Renal cortical epithelial cell (primary cell): ENCODE measurements at places on chromosomes 2 and 18. TPM values are rescaled to one million over a fixed set of nuclear protein-coding genes. Genes with fewer than 3 reads are reported as not detected.

DNA sequence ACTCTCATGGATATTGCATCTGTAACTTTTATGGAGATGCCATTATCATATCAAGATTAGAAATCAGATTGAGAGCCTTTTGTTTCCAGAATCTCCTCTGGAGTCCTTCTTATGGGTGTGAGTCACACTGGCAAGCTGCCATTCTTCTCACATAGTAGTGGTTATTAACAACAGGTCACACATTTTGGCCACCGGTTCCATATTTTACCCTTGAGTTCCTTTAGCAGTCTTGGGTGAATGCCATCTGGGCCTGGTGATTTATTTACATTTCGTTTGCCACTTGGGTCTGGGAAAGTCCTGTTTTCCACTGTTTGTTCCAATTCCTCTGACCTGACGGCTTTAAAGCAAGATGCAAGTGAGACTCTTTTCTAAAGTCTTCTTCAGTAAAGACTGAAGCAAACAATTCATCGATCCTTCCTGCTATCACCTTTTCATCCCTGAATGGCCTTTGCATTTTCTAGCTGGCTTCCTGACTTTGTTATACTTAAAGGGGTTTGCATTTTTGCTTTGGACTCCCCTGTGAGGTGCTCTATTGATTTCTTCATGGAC, 80.5 kb upstream of the CAVIN2 start:
- DNase-seq, result peak; percentile 100

DNA sequence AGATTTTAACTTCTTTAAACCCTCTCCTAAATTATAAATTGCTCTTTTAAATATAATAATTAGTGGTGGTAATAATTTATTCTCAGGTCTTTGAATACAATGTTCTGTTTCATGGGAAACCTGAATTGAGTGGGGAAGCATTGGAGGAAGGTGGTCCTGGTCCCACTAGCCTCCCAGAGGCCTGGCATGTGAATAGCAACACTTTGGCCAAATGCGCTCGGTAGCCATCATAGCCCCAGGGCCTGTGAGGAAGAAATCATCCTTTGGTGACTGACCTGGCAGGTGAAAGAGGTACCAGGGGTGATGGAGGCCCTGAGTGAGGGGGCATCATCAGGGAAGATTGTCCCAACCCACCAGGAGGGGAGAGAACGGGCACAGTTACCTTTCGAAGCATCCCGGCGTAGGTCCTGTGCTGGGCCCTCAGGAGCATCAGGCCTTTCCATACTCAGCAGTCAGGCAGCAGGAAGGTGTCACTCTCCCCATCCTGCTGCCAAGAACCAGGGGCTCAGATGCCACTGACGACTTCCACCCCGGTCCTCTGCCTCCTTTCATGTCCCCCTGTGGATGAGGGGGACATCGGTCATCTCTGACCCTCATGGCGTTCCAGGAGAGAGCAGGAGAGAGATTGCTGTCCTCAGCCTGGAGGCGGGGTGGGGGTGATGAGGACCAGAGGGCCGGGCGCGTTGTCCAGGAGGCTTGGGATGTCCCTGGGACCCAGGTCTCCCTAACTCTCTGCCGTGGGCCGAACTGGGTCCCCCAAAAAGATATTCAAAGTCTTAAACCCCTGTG, 78.6 kb upstream of the HPCAL1 start:
- no peak for DNase-seq

DNA sequence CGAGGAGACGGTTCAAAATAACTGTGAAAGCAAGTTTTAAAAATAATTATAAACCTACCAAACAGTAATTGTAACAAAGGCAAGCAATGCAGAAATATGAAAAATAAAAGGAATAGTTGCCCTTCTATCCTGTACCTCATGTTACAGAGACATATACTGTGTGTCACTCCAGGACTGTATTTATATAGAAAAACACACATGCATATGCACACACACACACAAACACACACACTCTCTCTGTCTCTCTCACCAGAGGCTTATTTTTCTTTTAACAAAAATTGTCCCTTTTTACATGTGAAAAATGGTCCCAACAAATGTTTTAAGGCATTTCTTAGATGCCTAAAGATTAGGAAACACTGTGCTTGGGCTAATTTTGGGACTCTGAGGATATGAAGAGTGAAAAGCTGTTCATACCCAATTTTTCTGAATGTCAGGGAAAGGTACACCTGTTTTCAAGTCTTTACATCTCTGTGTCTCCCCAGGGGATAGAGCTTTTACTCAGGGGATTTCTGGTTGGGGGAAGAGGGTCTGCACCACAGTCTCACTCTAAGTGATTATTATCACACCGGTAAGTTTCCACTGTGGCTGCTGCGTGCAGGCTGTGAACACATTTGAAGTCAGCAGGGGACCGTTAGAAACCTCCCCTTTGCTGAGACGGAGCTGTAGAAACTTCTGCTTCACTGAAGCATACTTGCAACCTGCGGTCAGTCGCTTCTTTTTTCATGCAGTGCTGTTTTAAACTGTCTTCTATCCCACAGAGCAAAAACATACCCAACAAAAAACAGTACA, 51.4 kb upstream of the SPAG16 start:
- peak; percentile 60 for DNase-seq

LIMS4 gene
- total RNA-seq, result 1.1 and 1.9 TPM in 2 replicates

MBD5 gene
- 6.1 and 46.5 TPM in 2 replicates for total RNA-seq

DNA sequence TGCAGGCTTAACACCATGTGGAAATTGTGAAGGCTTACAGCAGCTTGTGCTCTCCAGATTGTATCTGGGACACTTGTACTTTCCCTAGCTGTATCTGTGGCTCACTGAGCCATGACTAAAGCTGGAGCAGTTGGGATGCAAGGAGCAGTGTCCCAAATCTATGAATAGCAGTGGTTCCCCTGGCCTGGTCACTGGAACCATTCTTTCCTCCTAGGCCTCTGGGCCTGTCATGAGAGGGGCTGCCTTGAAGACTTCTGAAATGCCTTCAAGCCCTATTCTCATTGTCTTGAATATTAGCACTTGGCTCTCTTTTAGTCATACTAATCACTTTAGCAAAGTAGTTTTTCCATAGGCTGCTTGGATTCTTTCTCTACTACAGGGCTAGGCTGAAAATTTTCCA, 186.8 kb upstream of the LRATD1 start:
- no peak for DNase-seq

VIL1 gene
- 0.05 TPM in 1 of 2 replicates, not detected in the other for total RNA-seq

TRIM43 gene
- total RNA-seq, result 0.05 TPM in 1 of 2 replicates, not detected in the other

- no peak for DNase-seq
These were observed 6.2 kb downstream of the PKDCC start for GRCh38 chr2:42053791-42054701.

GRCh38 chr2:164737612-164738081, 104.0 kb downstream of the COBLL1 start:
- DNase-seq, result peak; percentile 74

DPY30 gene
- total RNA-seq, result 54.7 and 61.0 TPM in 2 replicates

GRCh38 chr2:174038462-174038861, 73.3 kb upstream of the SP3 start:
- no peak for DNase-seq

DNA sequence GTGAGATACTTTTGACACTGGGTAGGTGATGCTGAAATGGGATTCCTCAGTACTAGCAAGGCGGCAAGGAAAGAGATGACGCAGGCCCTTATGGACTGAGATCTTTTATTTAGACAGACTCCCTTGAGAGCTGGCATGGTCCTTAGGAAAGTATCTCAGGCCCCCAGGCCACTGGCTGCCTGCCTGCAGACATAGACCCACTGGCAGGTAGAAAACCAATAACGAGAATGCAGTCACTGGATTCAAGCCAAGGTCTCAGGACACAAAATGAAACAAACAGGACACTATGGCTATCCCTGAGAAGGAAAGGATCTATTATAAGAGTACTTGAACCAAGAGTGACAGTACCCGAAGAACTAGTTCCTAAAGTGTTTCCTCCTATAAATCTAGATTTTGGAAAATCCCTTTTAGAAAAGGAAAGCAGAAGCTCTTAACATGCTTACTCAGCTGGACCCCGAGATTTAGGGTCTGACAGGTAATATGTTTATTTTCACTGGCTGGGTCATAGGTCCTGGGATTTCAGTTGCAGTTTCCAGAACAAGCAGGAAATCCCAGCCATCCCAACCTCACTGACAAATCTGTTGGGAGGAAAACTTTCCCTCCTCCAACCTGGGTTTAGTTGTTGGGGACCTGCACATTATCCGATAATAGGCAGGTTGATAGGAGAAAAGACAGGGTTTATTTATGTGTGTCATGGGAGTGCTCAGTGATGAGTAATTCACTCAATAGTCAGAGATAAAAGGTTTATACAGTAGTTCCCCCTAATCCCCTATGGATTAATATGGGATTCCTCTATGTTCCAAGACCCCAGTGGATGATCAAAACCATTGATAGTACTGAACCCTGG, 44.5 kb downstream of the COMMD1 start:
- no peak for DNase-seq

DNA sequence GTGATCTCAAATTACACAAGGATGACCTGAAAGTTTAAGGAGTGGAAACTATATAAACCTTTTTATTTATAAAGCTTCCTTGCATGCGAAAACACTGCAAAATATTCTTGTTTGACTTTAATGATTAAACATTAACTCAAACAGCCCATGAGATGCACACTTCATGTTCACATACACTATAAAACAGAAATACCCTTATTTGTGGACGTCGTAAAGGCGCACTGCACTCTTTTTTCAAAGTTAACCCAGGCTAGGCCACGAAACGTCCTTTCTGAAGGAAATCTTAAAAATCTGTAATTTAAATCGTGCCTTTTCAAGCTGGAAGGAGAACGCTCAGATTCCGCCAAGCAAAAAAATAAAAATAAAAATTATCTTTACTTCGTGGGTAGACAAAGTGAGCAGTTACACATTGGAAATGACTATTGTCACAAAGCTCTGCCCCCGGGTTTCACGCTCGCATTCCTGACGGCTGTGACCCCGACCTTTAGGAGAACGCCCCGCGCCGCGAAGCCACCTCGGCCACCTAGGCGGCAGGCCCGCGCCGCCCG, 728 bp downstream of the FAM168B start:
- peak; percentile 52 for DNase-seq

MRPL44 gene
- total RNA-seq, result 48.8 and 48.9 TPM in 2 replicates

DNA sequence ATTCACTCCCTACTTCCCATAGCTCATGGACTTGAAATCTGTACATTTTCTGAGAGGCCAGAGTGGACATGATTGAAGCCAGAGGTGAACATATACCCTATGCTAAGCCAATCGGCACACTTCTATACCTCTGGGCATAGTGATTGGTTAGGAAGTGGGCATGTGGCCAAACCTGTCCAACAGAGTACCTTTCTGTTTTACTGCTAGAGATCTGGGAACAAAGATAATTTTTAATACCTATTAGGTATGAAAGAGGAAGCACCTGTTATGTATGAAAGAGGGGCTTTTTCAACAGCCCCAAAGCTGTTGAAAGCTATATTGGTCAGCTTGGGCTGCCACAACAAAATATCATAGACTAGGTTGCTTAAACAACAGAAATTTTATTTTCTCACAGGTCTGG, 27.7 kb downstream of the METTL8 start:
- DNase-seq, result no peak

UGT1A5 gene
- 0.35 and 3.8 TPM in 2 replicates for total RNA-seq

CDK15 gene
- 0.55 and 4.5 TPM in 2 replicates for total RNA-seq

CXCR1 gene
- total RNA-seq, result not detected in 2 replicates

GRCh38 chr2:15810477-15811150, 129.7 kb upstream of the MYCN start:
- no peak for DNase-seq

TBR1 gene
- under 0.01 TPM in 1 of 2 replicates, not detected in the other for total RNA-seq

CHRNA1 gene
- 0.05 and 0.17 TPM in 2 replicates for total RNA-seq

DNA sequence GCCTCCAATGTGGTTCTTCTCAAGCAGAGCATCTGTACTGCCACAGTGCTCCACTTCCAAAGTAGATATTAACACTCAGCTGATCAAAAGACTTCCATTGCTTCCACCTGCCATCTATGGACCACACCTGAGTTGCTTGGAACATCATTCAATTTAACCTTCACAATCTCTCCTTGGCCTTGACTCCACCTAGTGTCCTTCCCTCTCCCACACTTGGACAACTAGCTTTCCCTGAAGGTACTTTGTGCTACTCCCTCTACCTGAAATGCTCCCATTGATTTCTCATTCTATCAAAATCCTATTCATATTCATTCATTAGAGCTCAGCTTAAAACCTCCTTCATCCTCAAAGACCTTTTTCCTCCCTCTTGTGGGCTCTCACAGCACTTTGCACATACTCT, 48.7 kb downstream of the SOWAHC start:
- no peak for DNase-seq

SPHKAP gene
- total RNA-seq, result not detected in 2 replicates

SERPINB13 gene
- total RNA-seq, result not detected in 2 replicates

STPG4 gene
- total RNA-seq, result 0.20 and 0.52 TPM in 2 replicates

GRCh38 chr2:20015482-20016083, 3.1 kb upstream of the MATN3 start:
- peak; percentile 64 for DNase-seq

L3MBTL4 gene
- 2.2 and 9.6 TPM in 2 replicates for total RNA-seq

DNA sequence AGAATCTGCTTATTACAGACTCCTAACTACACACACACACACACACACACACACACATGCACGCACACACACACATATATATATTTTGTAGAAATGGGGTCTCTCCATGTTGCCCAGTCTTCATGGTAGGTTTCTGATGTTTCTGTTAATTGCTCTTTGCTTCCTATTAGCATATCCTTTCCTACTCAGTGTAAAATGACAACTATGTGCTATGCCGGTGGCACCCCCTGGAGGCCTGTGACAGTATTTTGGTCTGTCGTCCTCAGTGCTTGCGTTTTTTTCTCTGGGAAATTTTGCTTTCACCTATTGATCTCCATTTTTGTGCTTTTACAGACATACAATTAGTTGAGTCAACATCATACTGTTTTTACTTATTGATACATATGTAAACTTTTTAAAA, 322.1 kb downstream of the LRRTM1 start:
- no peak for DNase-seq

GRCh38 chr2:197838036-197838435, 33.6 kb downstream of the PLCL1 start:
- peak; percentile 27 for DNase-seq

MDH1B gene
- 0.87 and 3.7 TPM in 2 replicates for total RNA-seq

GRHL1 gene
- total RNA-seq, result 1.7 and 4.0 TPM in 2 replicates

GRCh38 chr18:47254341-47254939, 3.0 kb upstream of the SKOR2 start:
- peak; percentile 27 for DNase-seq

- no peak for DNase-seq
These were observed 164.4 kb downstream of the SCG2 start for GRCh38 chr2:223437788-223438187.

DNA sequence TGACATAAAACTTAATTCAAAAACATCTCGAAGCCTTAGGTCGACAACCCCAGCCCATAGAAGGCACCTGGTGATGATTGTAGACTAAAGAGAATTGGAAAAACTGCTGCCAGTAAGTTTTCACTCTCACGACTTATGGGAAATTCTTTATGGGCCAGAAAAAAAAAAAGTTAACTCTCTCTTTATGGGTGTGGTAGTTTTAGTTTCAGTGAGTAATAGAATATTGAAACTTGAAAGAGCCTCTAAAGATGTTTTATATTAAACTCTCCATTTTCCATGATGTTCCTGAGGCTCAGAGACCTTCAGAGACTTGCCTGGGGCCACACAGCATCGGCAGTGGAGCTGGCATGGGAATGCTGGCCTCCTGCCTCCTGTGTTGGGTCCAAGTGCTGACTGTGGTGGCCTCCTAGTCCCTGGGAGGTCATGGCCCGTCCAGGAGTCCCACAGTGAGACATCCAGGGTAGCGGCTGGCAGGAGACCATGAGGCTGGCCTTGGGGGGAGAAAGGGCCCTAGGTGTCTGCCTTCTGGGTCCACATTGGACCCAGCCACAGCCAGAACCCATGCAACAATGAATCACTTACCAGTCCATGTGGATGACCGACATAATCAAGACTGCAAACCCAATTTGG, 158.9 kb downstream of the SEPTIN10 start:
- DNase-seq, result no peak
